ENCODE measurements at places on chromosomes 16 and 17. TPM values are rescaled to one million over a fixed set of nuclear protein-coding genes. Genes with fewer than 3 reads are reported as not detected.

The IGSF6 gene
- total RNA-seq: not detected

The MARCHF10 gene
- total RNA-seq: 0.95 TPM

The NFATC3 gene
- total RNA-seq: 19.1 TPM

The TBC1D3G gene
- not detected for total RNA-seq

The ST6GALNAC1 gene
- total RNA-seq: not detected

The ELMO3 gene
- total RNA-seq: 0.87 TPM

The NUPR1 gene
- 48.2 TPM for total RNA-seq

The TAT gene
- total RNA-seq: not detected

The SHISA9 gene
- not detected for total RNA-seq

The LGALS9B gene
- total RNA-seq: not detected

The KCNH4 gene
- not detected for total RNA-seq

The CTF1 gene
- 12.9 TPM for total RNA-seq

The SRL gene
- total RNA-seq: not detected

The CEP112 gene
- 5.9 TPM for total RNA-seq

The TCAP gene
- 0.51 TPM for total RNA-seq

The HBA2 gene
- not detected for total RNA-seq

The TNS4 gene
- not detected for total RNA-seq

The NACA2 gene
- total RNA-seq: not detected

The RAD51D gene
- 16.2 TPM for total RNA-seq

The CTRB2 gene
- total RNA-seq: not detected

The GRAPL gene
- not detected for total RNA-seq

The NSF gene
- total RNA-seq: 87.7 TPM

The NEUROD2 gene
- total RNA-seq: not detected

The SULT1A4 gene
- not detected for total RNA-seq

The ZNF778 gene
- total RNA-seq: 6.8 TPM

The PIRT gene
- not detected for total RNA-seq

The SREBF1 gene
- total RNA-seq: 35.8 TPM

The TBC1D3C gene
- total RNA-seq: 0.41 TPM

The RAMP2 gene
- 1.0 TPM for total RNA-seq

The PIGW gene
- 13.9 TPM for total RNA-seq

The ROGDI gene
- 18.9 TPM for total RNA-seq

The MEOX1 gene
- total RNA-seq: not detected

The KRT17 gene
- 0.51 TPM for total RNA-seq

The TIMP2 gene
- total RNA-seq: 614 TPM

The CDRT15 gene
- not detected for total RNA-seq

The RAD51C gene
- total RNA-seq: 22.5 TPM

The GNGT2 gene
- not detected for total RNA-seq

The SPIRE2 gene
- total RNA-seq: 2.3 TPM

The CD300LB gene
- total RNA-seq: not detected

The C17orf113 gene
- 0.16 TPM for total RNA-seq

The TP53TG3C gene
- 0.34 TPM for total RNA-seq

The NDEL1 gene
- total RNA-seq: 69.3 TPM

The RNF222 gene
- not detected for total RNA-seq

The LPCAT2 gene
- total RNA-seq: 30.4 TPM

The COPRS gene
- total RNA-seq: 111 TPM

The ABCA9 gene
- total RNA-seq: not detected

The OR1A1 gene
- total RNA-seq: not detected

All from HFFc6 (cell line).